ENCODE measurements at places on chromosomes 16 and 17.

- DNase-seq = no peak
These were observed 78.1 kb downstream of the TIMM22 start for GRCh38 chr17:1074886-1075605.

DNA sequence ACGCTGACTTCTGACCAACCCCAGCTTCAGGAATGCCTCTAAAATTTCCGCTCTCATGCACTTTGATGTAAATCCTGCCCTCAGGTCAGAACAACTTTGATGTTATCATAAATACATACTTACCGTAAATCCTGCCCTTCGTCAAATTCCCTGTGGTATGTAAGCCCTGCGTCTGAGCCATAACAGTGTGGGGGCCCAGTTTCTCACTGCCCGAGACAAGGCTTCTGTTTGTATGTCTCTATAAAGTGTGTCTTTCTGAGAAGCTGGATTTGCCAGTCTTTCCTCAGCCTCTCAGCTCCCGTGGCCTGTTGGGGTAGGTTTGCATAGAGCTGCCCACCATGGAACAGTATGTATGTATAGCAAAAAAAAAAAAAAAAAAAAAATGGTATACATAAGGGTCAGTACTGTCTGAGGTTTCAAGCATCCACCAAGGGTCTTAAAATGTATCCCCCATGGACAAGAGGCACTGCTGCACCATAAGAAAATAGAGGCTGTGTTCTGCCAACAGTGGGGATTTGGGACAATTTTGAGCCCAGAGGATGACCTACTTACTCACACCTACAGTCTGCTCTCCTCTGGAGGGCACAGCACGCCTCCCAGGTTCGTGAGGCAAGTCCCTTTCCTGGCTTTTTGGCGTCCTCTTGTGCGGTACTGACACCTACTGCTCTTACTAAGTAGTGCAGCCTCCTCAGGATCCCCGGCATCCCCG is 17.5 kb downstream of the PRMT7 start:
- DNase-seq = peak; percentile 49

DNA sequence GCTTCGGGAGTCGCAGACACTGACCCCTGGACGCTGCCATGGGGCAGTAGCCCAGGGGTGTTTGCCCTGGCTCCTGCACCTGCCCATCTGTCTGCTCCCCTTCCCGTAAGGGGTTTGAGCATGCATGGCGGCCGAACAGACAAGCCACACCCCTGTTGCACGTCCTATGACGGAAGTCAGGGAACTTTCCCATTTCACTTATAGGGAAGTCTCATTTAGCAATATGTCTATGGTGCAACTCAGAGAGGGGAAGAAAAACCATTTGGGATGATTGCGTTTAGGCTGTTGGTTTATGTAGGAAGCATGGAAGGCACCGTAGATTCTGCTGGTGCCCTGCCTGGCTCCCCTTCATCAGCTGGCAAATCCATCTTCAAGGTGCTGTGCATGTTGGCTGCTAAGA is 112.5 kb downstream of the HAPSTR1 start:
- DNase-seq = no peak

GRCh38 chr16:79162977-79163376 is 437.6 kb downstream of the MAF start:
- no peak for DNase-seq
